ENCODE measurements at places on chromosomes 12 and 14. TPM values are rescaled to one million over a fixed set of nuclear protein-coding genes. Genes with fewer than 3 reads are reported as not detected.
A peak's percentile ranks its signal among the peaks of the same experiment; 100 is the strongest.

The ERP27 gene
- total RNA-seq = not detected

The NKX2-8 gene
- total RNA-seq = not detected

DNA sequence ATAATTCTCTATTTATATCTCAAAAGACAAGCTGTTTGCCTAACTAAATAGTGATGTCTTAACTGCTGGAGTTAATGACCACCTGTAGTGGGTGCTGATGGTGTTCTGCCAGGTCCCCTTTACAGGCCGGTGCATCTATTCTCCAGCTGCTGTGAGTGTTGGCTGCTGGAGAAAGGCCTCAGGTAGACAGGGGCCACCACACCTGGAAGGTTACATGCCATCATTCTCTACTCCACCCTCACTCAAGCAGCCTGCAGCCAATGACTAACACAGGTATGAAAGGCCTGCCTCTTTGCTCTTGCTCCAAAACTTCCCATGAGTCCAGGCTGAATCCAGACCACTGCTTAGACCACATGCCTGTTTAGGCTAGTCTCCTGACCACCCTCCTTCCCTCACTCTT is 73.9 kb downstream of the RPS6KA5 start:
- no peak for DNase-seq

DNA sequence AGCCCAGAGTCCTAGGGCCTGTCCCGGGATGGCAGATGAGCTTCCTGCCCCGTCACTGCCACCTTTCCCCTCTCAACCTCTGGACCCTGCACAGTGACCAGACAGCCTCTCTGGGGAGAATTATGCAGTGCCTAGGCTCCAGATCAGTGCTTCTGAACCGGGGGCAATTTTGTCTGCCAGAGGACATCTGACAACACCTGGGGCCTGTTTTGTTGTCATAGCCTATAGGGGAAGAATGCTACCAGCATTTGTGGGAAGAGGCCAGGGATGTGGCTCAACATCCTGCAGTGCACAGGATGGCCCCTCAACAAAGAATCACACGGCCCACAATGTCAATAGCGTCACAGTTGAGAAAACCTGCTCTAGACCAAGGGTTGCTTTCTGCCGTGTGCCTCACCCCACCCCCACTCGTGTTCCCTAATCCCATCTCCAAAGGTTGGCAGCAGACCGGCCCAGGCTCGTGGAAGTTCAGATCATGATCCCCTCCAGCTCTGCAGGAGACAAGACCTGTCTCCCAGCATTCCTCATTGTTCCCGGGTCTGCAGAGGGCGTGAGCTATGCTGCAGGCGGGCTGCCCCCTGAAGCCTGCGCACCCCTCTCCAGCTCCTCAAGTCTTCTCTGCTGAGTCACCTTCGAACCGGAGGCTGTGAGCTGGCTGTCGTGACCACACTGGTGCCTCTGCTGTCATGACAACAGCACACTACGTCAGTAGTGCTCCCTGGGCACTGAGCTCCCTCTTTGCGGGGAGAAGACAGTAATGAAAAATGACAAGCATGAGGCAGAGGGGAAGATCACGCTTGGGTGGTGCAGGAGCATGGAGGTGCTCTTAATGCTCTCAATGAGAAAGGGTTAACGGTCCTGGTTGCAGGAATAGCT is 2.0 kb upstream of the GAPDH start:
- peak; percentile 71 for DNase-seq

- no peak for DNase-seq
Observed at GRCh38 chr14:39113685-39114072, 444 bp upstream of the GEMIN2 start.

- DNase-seq = no peak
Observed at GRCh38 chr14:53470351-53471043, 317.4 kb upstream of the DDHD1 start.

GRCh38 chr12:54019924-54020590 is 8.2 kb upstream of the HOXC6 start:
- DNase-seq = no peak

GRCh38 chr14:99141236-99141635 is 130.8 kb downstream of the BCL11B start:
- DNase-seq = no peak

DNA sequence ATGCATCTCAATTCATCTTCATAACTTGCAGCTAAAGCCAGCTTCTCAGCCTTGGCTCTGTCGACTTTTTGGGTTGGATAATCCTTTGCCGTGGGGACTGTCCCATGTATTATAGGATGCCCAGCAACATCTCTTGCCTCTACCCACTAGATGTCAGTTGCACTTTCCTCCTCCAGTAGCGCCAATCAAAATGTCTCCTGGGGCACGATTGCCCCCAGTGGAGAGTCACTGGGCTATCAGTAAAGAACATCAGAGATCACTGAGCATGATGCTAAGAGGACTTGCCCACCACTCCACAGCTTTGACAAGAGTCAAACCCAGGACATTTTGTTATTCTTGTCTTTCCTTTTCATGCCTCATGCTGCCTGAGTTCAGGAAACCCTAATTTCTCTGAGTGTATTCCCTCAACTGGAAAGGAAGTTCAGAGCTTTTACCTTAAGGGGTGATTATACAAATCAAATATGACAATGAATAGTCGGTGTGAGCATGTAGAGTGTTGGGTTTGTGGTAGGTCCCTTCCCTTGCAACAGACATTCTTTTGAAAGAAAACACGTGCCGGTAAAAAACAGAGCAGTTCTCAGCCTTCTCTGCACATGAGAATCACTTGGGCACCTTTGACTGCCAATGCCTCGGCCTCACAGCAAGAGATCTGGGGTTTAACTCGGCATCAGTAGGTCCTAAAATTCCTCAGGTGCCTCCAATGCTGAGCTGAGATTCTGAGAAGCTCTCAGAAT is 980.6 kb downstream of the VRK1 start:
- DNase-seq = no peak

GRCh38 chr12:100963381-100963780 is 168.8 kb downstream of the ANO4 start:
- DNase-seq = no peak

DNA sequence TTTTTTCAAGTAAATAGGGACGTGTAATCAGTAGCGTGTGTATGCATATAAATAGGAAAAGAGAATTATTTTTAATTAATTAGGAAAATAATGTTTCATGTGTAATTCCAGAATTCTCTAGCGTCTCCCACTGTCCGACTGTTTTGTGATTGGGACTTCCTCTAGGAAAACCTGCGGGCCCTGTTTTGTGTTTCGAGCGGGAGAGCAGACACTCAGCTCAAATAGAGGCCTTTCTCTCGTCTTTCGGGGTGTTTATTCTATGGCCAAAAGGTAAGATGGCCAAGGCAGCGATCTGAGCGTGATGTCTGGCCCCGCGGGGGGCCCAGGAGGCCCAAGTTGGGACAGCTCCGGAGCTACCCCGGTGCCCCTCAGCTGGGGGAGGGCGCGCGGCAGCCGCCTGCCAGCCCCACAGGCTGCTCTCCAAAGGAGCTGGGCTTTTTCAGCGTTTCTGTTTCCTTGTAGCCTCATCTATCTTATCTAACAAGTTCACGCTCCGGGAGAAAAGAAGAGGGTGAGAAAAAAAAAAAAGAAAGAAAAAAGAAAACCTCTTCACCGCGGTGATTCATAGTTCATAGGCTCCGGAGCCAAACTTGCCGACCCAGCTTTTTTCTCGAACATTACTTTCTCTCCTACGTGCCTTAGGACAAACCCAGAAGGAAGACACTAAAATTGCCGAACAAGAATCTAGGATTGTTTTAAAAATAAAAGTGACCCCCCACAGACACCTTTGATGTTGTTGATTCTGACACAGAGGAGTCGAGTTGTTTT is 7.5 kb upstream of the FOXG1 start:
- DNase-seq = no peak

DNA sequence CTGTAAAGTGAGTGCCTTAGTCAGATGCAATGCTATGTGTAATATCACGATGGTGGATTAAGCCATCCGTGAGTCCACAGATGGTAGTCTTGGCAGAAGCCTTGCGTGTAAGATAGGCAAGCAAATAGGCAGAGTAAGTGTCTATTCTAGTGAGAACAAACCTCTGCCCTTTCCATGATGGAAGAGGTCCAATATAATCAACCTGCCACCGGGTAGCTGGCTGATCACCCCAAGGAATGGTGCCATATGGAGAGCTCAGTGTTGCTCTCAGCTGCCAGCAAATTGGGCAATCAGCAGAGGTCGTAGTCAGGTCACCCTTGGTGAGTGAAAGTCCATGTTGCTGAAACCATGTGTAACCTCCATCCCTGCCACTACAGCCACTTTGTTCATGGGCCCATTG is 371.2 kb upstream of the LRFN5 start:
- no peak for DNase-seq
